Panc1 (cell line): ENCODE measurements at places on chromosomes 5 and 9. TPM values are rescaled to one million over a fixed set of nuclear protein-coding genes. Genes with fewer than 3 reads are reported as not detected.

DNA sequence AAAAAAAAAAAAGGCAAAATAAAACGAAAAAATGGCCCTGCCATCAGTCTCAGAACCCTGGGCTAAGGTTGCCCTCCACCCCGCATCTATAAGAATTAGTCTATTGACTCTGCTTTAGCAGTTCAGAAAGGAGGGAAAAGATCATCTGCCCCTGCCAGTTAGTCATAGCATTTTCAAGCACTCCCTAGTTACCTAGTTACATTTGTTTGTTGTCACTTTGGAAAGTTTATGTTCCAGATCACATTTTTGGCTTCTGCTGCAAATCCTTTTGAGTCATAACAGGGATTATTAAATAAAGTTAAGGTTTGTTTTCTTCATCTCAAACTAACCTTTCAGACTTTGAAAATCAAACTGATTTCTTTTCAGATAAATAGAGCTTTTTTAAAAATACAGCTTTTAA is 52.1 kb downstream of the AQP7 start:
- H3K27ac ChIP-seq, result no peak overlapping the region
- H3K36me3 ChIP-seq, result peaks cover 16% of the 10 kb centered on the region
- no peak for DNase-seq
- H3K4me1 ChIP-seq, result no peaks in the 10 kb centered on the region

DNA sequence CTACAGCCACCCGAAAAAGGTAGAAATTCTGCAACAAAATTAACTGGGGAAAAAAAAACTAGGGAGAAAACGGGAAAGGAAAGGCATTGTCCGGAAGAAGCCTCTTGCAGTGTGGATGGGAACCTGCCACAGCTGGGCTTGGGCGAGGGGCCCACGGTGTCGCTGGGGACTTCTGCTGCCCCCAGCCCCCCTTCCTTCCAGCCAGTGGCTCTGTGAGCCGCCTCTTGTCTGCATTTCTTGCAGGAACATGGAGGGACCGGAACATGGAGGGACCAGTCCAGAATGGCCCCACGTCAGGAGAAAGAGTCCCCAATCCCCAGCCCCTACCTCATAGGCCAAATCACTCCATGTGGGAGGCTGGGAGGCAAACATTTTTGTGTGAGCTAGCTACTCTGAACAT is 36.9 kb upstream of the EXOC3 start:
- H3K27ac ChIP-seq, result no peak overlapping the region
- no peaks in the 10 kb centered on the region for H3K4me1 ChIP-seq
- no peak overlapping the region for H3K4me3 ChIP-seq
- H3K36me3 ChIP-seq, result no peaks in the 10 kb centered on the region
- H3K27me3 ChIP-seq, result no peaks in the 10 kb centered on the region

Gene PCDHB11
- total RNA-seq, result 1.6 TPM

Gene TNIP1
- 81.9 TPM for total RNA-seq

Gene BARX1
- total RNA-seq, result 81.2 TPM
